Karpas-422 (cell line): ENCODE measurements at places on chromosomes 6 and 20. TPM values are rescaled to one million over a fixed set of nuclear protein-coding genes. Genes with fewer than 3 reads are reported as not detected.

PSORS1C2 gene
- total RNA-seq: not detected in 2 replicates

DNA sequence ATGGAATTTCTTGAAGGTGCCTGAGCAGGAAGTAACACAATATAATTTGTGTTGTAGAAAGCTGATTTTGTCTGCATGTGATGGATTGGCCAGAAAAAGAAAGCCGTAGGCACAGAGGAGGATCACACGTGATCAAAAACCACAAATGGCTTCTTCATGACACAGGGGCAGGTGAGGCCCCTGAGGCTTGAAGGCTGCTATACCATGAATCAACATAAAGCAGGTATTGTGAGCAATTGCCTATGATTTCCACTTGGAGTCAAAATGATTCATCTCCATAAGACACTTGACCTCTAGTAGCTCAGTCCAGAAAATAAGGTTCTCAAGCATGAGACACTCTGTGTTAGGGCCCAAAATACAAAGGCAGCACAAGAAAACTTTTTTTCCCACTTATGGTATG lies 42.4 kb upstream of the EYA4 start:
- no peak for DNase-seq
- no peak overlapping the region for H3K4me3 ChIP-seq
- no peaks in the 10 kb centered on the region for H3K36me3 ChIP-seq
- H3K27ac ChIP-seq: no peak overlapping the region
- H3K27me3 ChIP-seq: peaks cover 6% of the 10 kb centered on the region; the same call in 1 of the 2 replicates

DNA sequence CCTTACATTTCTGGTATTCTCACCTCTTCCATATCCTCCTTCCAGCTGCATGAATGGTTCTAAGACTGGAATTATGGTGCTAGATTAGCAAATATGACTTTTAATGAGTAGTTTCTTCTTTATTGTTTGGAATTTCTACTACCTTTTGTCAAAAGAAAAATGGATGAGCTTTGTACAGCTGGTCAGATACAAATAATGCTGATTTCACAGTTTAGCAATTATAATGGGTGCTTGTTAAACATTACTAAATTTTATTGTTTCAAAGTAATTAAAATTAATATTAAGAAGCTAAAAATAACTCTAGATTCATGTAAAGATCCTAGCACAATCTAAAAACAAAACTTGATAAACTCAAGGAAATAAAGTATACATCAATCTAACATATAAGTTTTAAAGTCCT lies 32.3 kb upstream of the BEND6 start:
- DNase-seq: no peak
- H3K36me3 ChIP-seq: no peaks in the 10 kb centered on the region
- H3K27me3 ChIP-seq: no peaks in the 10 kb centered on the region; the same call in 1 of the 2 replicates
- H3K4me3 ChIP-seq: no peak overlapping the region
- no peak overlapping the region for H3K27ac ChIP-seq

GINS1 gene
- total RNA-seq: 10.2 and 14.4 TPM in 2 replicates

IL17F gene
- total RNA-seq: not detected in 2 replicates

HRH3 gene
- not detected in 2 replicates for total RNA-seq
